ENCODE measurements at places on chromosomes 5 and 9.

GRCh38 chr5:17151686-17152085, 65.7 kb upstream of the BASP1 start:
- DNase-seq, result no peak

DNA sequence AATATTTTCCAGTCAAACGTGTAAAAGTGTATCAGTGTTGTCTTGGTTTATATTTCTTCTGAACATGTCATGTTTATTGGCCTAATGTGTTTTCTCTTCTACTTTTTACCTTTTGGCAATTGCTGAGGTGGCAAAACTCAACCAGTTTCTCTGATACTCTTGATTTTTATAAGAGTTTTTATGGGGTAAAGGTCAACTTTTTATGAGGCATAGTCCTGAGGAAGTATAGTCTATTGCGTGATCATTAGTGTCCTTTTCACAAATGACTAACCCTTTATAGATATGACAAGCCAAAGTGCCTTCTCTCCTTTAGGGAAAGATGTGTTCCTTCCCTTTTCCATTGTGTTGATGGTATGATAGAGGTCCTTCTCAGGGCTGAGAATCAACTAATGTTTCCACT, 32.9 kb downstream of the OCLN start:
- no peak for DNase-seq

DNA sequence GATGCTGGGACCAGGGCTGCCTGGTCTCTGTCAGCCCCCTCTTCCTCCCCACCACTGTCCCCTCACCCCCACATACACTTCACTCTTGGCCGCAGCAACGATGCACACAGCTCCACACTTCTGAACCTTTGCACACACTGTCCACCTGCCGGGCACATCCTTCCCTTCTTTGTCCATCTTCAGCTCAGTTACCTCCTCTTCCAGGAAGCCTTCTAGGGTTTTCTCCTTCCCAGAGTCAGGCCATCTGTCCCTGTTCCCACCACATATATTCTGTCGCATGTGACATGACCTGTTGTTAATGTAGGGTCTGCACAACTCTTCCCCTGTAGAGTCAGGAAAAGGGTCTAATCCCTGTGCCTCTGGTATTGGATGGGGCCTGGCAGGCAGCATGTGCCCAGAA, 38.6 kb upstream of the PHYKPL start:
- no peak for DNase-seq

DNA sequence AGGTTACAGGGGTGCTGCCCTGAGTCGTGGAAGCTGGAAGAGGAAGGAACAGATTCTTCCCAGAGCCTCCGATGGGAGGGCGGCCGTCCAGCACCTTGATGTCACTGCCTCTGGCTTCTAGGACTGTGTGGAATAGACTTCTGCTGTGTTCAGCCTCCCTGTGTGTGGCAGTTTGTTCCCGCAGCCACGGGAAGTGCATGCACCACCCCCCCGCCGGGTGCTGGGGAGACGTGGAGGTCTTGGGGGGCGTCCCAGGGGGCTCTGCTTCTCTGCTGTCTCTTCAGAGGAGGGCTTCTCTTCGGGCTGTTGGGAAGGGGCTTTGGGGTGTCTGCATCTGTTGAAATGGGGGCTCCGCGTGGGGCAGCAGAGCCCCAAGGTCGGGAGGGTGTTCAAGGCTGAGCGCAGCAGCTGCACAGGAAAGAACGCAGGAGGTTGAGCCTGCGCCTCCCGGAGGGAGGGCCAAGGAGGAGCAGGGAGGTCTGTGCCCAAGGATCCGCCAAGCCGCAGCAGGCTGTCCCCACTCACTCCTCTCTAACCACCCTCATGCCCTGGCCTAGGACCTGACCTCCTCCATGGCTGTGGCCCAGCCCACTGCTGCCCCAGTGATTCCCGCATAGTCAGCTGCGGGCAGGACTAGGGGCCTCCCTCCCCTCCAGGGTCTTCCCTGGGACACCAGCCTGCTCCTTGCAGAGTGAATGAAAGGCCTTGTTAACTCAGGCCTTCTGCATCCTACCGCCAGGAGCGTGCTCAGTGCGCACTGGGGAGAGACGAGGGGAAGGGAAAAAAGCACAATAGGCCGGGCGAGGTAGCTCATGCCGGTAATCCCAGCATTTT, 45.0 kb downstream of the ROPN1L start:
- DNase-seq, result no peak

- DNase-seq, result no peak
Measured at GRCh38 chr5:73233053-73233460, 60.1 kb downstream of the TMEM174 start.

DNA sequence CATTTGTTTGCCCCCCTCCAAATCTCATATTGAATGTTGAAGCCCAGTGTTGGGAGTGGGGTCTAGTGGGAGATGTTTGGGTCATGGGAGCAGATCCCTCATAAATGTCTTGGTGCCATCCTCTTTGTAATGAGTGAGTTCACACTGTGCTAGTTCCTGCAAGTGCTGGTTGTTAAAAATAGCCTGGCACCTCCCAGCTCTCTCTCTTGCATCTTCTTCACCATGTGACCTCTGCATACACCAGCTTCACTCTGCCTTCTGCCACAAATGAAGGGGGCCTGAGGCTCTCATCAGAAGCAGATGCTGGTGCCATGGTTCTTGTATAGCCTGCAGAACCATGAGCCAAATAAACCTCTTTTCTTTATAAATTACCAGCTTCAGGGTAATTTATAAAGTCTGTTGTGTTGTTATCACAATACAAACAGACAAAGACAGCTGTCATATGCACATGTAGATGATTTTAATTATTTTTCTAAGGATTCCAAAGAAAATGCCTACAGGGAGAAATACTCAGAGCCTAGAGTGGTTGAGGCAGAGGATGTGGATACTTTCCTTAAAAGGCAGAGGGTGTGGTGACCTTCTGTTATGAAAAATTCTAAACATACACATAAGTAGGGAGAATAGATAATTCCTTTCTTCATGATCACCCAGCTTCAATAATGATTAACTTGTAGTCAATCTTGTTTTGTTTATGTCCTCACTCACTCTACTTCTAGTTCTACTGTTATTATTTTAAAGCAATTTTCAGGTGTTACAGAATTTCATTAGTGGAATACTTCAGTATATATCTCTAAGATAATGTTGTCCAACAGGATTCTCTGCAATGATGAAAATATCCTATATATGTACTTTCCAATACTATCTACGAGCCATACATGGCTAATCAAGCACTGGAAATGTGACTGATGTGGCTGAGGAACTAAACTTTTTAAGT, 75.1 kb upstream of the RANBP6 start:
- DNase-seq, result no peak

All from stimulated activated naive CD4-positive, alpha-beta T cell (primary cell).